ENCODE measurements at places on chromosomes 12 and 14.

DNA sequence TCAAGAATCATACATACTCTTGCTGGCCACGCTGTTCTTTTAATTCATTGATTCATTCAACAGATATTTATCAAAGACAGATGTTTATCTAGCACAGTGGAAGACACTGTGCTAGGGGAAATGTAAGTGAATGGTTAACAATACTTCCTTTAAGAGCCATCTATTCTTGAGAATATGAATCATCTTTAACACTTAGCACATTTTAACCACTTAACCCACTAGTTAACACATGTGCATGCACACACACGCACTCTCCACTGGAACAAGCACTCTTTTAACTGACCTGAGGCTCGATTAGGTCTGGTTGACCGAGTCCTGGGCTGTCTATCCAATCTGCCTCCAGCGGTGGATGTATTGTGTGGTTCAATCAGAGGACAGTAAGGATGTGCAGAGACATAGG lies 34.6 kb downstream of the LMNTD1 start:
- DNase-seq: no peak

DNA sequence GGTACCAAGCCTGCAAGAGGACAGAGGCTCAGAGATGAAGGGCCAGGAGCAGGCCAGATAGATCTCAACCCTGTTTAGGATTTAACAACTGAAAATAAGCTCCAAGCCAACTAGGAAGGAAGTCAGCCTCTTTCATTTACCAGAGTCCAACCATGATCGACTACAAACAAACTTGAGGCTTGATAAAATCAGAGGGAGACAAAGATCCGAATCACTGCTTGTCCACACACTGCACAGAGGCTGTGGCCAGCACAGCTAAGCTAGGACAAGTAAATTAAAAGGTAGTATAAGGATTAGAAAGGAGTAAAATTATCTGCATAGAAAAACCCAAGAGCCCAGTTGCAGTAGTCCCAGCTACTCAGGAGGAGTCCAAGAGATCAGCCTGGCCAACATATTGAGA lies 40.3 kb downstream of the FAM222A start:
- no peak for DNase-seq

DNA sequence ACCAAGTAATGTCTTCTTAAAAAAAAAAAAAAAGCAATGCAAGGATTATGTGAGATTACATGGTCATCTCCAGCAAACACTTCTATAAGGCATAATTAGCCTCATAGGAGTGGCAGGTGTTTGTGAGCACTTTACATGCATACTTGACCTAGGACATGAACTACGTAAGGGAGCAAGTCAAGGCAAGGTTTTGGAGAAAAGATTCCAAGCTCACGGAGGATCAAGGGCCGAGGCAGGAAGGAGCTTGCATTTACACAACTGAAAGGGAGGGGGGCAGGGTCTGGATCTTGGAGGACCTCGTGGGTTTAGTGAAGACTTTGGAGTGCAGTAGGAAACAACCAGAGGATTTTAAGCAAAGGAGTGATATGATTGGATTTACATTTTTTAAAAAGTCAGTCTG lies 112.5 kb downstream of the CCER1 start:
- DNase-seq: no peak

DNA sequence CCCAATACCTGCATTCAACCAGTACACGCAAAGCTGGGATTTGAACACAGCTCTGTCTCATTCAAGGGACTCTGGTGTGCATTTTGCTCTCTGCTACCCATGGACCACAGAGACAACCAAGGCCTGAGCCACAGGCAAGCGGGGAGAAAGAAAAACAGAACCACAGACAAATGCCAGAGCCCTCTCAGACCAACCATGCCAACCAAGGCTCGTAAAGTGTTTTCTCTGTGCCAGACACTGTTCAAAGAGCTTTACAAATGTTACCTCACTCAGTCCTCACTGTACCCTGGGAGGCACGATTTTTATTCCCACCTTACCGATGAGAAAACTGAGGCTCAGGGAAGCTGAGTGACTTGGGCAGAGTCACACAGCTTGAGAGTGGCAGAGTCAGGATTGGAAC lies 32.4 kb upstream of the EML1 start:
- no peak for DNase-seq

DNA sequence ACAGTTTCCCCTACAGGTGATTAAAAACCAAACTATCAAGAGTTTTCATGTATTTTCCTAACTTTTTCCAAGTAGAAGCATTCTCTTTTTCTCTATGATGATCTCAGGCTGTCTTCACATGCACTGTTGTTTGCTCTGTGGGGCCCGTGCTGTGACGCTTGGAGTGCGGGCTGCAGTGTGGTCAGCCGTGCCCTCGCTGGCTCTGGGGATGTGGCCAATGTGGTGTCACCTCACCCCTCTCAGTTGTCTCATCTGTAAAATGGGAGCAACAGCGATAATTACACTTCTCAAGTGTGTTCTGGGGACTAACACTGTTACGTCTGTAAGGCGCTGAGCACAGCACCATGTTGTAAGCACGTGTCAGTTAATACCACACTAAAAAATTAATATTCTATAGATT lies 28.6 kb downstream of the DDX51 start:
- DNase-seq: no peak

DNA sequence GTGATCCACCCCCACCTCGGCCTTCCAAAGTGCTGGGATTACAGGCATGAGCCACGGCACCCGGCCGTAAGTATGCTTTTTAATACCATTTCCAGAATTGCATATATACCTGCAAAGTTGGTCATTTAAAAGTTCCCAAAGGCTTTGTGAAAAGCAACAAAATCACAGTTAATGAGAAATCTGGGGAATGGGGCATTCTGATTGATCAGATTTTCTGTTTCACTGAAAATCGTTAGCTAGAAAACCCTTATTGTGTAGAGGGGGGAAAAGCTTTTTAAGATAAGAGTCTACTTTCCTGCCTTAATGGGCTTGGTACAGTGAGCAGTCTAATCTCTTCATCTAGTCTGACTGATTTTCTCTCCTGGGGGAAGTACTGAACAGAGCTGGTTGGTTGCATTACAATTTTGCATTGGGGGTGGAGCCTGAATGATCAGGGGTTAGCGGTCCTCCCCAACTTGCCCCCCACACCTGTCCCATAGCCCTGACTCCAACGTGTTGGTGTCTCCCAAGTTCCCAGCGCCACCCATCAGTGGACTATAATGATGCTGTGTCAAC lies 23.8 kb downstream of the IL31 start:
- no peak for DNase-seq

DNA sequence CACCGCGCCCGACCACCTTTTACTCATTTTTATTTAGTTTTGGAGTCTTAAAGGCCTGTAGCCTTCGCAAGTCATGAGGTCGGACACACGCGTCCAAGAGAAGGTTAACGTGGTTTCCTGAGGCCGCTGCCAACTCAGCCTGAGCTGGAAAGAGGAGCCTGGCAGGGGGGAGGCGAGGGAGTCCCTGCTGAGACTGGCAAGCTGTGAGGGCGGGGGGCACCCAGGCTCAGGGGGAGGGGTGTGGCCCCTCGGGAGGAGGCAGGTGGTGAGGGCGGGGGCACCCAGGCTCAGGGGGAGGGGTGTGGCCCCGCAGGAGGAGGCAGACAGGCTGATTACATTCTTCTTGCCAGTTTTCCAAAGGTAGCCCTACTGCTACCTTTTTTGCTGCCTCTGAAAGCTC lies 143.2 kb downstream of the PIWIL1 start:
- DNase-seq: no peak

DNA sequence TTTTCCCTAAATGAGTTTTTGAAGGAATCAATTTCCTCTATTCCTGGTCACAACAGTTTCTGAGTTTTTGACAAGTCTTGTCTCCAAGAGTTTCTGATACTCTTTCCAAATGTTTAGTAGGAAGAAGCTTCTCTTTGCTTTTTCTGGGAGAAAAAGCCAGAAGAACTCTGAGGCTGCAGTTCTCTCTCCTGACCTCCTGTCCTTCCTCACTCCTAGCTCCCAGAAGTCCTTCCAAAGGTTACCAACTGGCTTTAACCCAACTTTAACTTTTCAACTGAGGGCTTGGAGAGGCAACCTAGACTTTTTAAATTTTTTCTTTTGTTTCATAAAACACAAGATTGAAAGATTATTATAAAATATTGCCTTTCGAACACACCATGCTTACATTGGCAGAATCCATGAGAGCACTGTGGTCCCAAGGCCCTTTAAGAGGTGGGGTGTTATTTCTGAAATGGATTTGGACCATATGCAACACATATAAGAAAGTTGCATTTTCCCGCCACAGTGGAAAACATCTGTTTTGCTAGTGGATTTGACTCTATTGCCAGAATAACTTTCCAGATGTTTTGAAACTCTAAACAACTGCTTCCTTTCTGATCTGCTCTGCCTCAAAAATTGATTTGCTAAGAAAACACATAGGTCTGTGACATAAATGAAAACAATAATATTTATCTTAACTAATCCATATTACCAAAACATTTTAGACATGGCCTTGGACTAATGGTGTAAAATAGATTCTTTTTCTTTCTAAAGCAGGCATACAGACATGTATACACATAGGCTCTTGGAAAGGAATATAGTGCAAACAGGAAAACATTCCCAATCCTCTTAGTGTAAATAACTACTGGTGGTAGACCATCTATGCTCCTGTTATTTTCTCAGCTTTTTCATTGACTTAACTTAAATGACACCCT lies 22.3 kb upstream of the EPS8 start:
- no peak for DNase-seq

All from memory B cell (primary cell).